Transverse colon (tissue), 4 donors: ENCODE measurements at places on chromosomes 12 and 14. TPM values are rescaled to one million over a fixed set of nuclear protein-coding genes. Genes with fewer than 3 reads are reported as not detected.

DNA sequence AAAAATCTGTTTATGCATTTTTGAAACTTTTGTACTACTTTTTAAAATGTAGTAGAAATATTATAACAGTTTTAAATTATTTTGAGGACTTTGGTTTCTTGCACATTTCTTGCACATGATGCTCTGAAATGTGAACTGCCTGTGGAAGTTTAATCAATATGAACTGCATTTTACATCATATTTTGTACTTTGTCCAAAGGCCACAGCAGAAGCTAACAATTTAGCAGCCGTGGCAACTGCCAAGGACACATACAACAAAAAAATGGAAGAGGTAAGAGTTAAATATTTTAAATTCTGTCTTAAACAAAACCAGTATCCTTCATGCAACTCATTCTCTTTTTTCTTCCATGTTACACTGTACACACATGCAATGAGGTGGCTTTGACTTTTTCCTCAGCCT lies 45.1 kb downstream of the SAV1 start:
- no peak overlapping the region for H3K27ac ChIP-seq
- no peaks in the 10 kb centered on the region for H3K27me3 ChIP-seq
- H3K36me3 ChIP-seq = no peaks in the 10 kb centered on the region
- no peak overlapping the region for H3K4me3 ChIP-seq

- DNase-seq = no peak
- no peaks in the 10 kb centered on the region for H3K36me3 ChIP-seq
- H3K4me1 ChIP-seq = no peaks in the 10 kb centered on the region
- no peaks in the 10 kb centered on the region for H3K27me3 ChIP-seq
- H3K27ac ChIP-seq = no peak overlapping the region
- no peak overlapping the region for H3K4me3 ChIP-seq
These were observed 21.7 kb downstream of the L2HGDH start for GRCh38 chr14:50290306-50290705.

GRCh38 chr12:52776913-52777395 lies at the start of gene KRT76:
Gene KRT76, minus strand, starts transcription at chr12:52777345. Its CDS starts 54 bp downstream, at chr12:52777291.
- no peak within 1 kb of the TSS for H3K4me3 ChIP-seq
- no peak within 1 kb of the TSS for H3K27ac ChIP-seq

Gene DLK1
- not detected for total RNA-seq

Gene PRKAG1
- total RNA-seq = 41.5 TPM
